HepG2 (cell line): ENCODE measurements at places on chromosomes 4 and X. TPM values are rescaled to one million over a fixed set of nuclear protein-coding genes. Genes with fewer than 3 reads are reported as not detected.

GRCh38 chr4:534101-534575 lies 35.1 kb downstream of the PIGG start:
- H3K27me3 ChIP-seq, result no peaks in the 10 kb centered on the region
- peaks cover 21% of the 10 kb centered on the region for H3K36me3 ChIP-seq
- no peak overlapping the region for H3K27ac ChIP-seq
- no peak overlapping the region for H3K4me3 ChIP-seq
- H3K4me1 ChIP-seq, result peaks cover 9% of the 10 kb centered on the region; the same call in 1 of the 2 replicates

GRCh38 chrX:104351173-104351769 lies 96.5 kb upstream of the ESX1 start:
- no peaks in the 10 kb centered on the region for H3K36me3 ChIP-seq
- no peak overlapping the region for H3K4me3 ChIP-seq
- DNase-seq, result no peak

DNA sequence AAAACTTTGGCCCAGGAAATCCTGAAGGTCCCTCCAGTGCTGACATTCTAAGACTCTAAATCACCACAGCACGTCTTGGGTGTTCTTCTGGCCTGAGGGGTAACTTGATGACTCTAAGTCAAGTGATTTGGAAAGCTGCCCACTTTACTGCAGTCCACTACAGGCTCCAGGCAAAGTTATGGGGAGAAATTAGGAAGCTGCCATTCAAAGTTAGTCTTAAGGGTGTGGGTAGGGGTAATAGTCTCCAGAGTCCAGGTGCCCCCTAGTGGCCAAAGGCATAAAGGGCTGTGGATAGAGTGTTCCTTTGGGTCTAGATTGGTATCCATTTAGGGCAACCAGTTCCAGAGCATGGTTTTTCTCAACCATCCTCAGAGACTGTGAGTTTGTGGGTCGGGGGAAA lies 38.7 kb upstream of the SLC16A2 start:
- H3K4me3 ChIP-seq, result no peak overlapping the region
- no peaks in the 10 kb centered on the region for H3K27me3 ChIP-seq
- H3K4me1 ChIP-seq, result no peaks in the 10 kb centered on the region
- H3K27ac ChIP-seq, result no peak overlapping the region
- peak; percentile 29 for DNase-seq
- no peaks in the 10 kb centered on the region for H3K36me3 ChIP-seq

- H3K27ac ChIP-seq, result no peak overlapping the region
- no peaks in the 10 kb centered on the region for H3K36me3 ChIP-seq
- no peaks in the 10 kb centered on the region for H3K27me3 ChIP-seq
- no peak for DNase-seq
- no peak overlapping the region for H3K4me3 ChIP-seq
- H3K4me1 ChIP-seq, result no peaks in the 10 kb centered on the region
Observed at GRCh38 chr4:58274553-58274952, 1164.4 kb upstream of the IGFBP7 start.

GRCh38 chr4:133147286-133147821 lies 1.7 kb upstream of the PCDH10 start:
- DNase-seq, result no peak
- no peaks in the 10 kb centered on the region for H3K4me1 ChIP-seq
- no peak overlapping the region for H3K27ac ChIP-seq
- no peaks in the 10 kb centered on the region for H3K27me3 ChIP-seq
- H3K36me3 ChIP-seq, result no peaks in the 10 kb centered on the region
- H3K4me3 ChIP-seq, result no peak overlapping the region

GRCh38 chr4:127047930-127048329 lies 584.8 kb upstream of the INTU start:
- no peak overlapping the region for H3K4me3 ChIP-seq
- no peaks in the 10 kb centered on the region for H3K36me3 ChIP-seq
- H3K4me1 ChIP-seq, result no peaks in the 10 kb centered on the region
- H3K27ac ChIP-seq, result no peak overlapping the region
- DNase-seq, result no peak

- H3K27ac ChIP-seq, result no peak overlapping the region
- H3K36me3 ChIP-seq, result no peaks in the 10 kb centered on the region
- no peak for DNase-seq
- H3K4me1 ChIP-seq, result no peaks in the 10 kb centered on the region
- no peak overlapping the region for H3K4me3 ChIP-seq
Observed at GRCh38 chr4:121242188-121242750, 78.1 kb upstream of the TNIP3 start.

RHOXF1 gene
- not detected in 2 replicates for total RNA-seq

CXCL8 gene
- total RNA-seq, result 4.9 and 7.8 TPM in 2 replicates
